ENCODE measurements at places on chromosomes 1 and 21. TPM values are rescaled to one million over a fixed set of nuclear protein-coding genes. Genes with fewer than 3 reads are reported as not detected.

DNA sequence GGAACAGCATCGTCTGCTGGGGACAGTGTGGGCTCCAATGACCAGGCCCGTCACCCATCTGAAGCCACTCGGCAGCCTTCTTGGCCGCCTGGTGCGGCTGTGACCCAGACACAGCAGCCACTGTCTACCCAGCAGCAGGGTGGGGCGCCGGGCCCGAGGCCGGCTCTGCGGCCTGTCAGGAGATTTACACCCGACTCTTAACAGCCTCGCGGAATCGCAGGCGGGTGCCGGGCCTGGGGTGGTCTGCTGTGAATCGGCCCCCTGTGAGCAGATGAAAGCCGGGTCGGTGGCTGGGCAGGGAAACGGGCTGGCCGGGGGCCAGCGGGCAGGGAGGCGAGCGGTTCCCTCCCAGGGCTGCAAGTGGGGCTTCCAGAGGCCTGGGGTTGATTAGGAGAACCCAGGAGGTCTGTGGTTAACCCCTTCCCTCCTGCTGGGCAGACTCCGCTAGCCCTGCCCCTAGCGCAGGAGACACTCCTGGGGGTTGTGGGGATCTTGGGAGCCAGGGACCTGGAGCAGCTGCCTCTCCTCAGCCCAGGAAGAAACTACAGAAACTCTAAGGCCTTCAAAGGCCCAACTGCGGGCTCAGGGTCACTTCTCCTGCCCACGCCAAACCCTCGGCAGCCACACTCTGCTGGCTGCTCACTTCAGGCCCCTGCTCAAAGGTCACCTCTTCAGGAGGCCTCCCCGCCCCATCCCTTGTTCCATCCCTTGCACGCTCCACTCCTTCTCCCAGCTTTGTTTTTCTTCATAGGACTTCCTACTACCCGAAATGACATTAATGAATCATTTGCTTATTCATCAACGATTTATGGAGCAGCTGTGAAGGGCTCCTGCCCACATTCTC is 15.6 kb downstream of the RUNX3 start:
- H3K4me3 ChIP-seq, result no peak overlapping the region
- no peaks in the 10 kb centered on the region for H3K27me3 ChIP-seq
- no peaks in the 10 kb centered on the region for H3K36me3 ChIP-seq
- peaks cover 6% of the 10 kb centered on the region for H3K4me1 ChIP-seq

- no peak overlapping the region for H3K4me3 ChIP-seq
- H3K27ac ChIP-seq, result no peak overlapping the region
- no peaks in the 10 kb centered on the region for H3K27me3 ChIP-seq
- H3K4me1 ChIP-seq, result peaks cover 8% of the 10 kb centered on the region
Measured at GRCh38 chr1:223276029-223276428, 87.9 kb downstream of the SUSD4 start.

C1orf87 gene
- not detected for total RNA-seq

PBX1 gene
- 182 TPM for total RNA-seq

PLA2G5 gene
- total RNA-seq, result not detected

DNA sequence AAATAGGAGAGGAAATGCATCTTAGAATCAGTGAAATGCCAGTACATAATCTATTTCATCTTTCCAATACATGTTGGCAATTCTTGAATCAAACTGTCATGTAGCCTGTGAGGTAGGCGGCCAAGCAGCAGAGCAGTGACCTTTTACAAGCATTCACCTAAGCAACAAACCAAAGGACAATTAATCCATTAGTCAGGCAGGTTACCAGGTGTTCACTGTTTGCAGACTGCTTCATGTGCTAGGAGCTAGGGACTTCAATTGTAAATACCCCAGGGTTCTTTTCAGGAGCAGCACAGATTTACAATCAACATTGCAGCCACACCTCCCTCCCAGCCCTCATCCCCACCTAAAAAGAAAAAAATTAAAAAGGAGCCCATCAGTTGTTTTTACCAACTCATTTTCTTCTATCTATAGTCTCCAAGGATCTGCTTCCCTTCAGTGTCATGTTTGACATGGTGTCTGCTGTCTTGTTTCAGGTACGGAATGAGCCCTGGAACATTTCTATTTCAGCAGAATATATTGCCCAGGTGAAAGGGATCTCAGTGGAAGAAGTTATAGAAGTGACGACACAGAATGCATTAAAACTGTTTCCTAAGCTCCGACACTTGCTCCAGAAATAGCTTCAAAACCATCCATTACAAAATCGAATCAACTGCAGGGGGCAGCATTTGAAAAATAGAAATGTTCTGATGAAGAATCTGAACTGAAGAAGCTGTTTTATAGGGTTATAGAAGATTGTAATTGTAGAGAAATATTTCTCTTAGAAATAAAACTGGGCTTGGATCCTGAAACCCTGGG is 23.0 kb downstream of the TATDN3 start:
- no peaks in the 10 kb centered on the region for H3K36me3 ChIP-seq
- no peak overlapping the region for H3K4me3 ChIP-seq
- H3K27ac ChIP-seq, result peak overlapping the region; percentile 54
- H3K4me1 ChIP-seq, result peaks cover 8% of the 10 kb centered on the region
- H3K27me3 ChIP-seq, result no peaks in the 10 kb centered on the region
- DNase-seq, result peak; percentile 38
